ENCODE measurements at places on chromosomes 16 and 17.

- DNase-seq = no peak
Measured at GRCh38 chr17:15896834-15897233, 48.1 kb upstream of the ADORA2B start.

- no peak for DNase-seq
Measured at GRCh38 chr16:85626191-85626981, 13.3 kb downstream of the GSE1 start.

GRCh38 chr17:45230410-45230786, 8.7 kb downstream of the FMNL1 start:
- no peak for DNase-seq

- no peak for DNase-seq
Measured at GRCh38 chr17:9226794-9227135, 205.5 kb downstream of the NTN1 start.

DNA sequence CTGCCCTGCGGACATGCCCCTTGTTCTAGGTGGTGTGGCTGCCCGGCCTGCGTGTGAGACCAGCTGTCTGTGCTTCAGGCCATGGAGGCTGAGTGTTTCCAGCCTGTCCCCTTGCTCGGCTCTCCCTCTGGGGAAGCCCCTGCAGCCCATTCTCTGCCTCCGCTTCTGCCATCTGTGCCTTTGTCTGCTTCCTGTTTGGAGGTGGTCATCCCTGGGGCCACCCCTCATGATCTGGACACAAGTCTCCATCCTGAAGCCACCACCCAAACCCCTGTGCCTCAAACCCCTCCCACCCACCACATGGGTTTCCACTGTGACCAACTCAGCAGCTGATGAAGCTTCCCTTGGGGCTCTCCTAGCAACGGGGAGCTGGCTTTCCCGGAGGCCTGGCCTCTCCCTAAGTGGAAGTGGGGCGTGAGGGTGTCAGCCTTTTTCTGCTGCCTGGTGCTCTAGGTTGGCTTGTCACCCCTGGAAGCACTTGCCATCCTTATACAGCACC, 184.9 kb downstream of the SEC14L1 start:
- peak; percentile 93 for DNase-seq

DNA sequence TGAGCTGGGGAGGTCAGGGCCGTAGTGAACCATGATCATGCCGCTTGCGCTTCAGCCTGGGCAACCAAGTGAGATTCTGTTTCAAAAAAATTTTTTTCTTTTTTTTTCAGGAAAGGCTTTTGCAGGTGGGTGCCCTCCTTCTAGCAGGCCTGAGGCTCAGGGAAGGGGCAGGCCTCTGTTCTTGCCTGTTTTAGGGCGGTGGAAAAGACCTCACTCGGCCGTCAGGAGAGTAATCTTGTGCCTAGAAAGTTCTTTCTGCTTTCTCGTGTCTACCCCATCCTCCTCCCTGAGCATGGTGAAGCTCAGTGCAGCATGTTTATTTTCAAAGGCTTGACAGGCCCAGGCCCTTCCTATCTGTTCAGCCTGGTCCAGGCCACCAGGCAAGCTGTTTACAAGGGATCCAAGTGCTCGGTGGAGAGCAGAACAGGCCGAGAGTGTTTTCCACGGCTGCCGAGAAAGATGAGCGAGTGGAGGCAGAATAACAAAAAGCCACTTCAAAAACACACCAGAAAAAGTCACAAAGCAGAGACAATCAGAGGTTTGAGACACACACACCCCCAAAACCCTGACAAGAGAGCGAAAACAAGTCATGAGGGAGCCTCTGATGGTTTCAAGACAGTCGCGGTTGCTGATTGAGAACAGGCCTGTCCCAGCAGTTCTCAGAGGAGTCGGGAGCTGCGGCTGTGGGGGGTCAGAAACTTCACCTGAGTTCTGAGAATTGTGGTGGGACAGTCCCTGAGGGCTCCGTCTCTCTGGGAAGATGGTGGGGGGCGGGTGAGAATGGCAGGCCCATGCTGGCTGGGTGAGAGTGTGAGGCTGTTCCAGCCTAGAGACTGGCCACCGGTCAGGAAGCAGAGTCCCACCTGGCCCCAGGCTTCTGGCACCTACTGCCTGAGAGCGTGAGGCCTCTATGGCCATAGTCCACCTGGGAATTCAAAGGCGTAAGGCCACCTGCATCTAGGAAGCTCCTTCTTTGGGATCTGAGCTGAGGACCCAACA, 37.5 kb upstream of the CCR7 start:
- no peak for DNase-seq

DNA sequence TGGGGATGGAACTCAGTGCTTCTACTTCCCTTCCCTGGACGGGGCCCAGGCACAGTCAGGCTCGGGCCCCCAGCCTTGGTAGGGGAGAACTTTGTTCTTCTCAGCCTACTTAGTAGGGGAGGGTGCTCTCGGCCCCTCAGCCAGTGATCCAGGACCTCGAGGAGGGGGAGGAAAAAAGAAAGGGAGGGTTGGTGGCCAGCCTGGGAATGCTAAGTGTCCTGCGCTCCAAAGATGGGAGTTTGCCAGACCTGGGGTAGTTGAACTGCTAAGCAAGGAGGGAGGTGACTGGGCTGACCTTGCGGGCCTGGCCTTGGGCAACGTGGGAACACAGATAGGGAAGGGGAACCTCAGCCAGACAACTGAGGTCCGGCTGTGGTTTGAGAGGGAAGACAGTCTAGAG, 12.2 kb downstream of the ADGRG1 start:
- DNase-seq = no peak

- no peak for DNase-seq
Measured at GRCh38 chr16:1789643-1790045, 3.9 kb downstream of the IGFALS start.

- no peak for DNase-seq
Measured at GRCh38 chr16:29756654-29757053, 10.9 kb upstream of the C16orf54 start.

GRCh38 chr16:68400924-68401460, 47.3 kb downstream of the SMPD3 start:
- DNase-seq = no peak

DNA sequence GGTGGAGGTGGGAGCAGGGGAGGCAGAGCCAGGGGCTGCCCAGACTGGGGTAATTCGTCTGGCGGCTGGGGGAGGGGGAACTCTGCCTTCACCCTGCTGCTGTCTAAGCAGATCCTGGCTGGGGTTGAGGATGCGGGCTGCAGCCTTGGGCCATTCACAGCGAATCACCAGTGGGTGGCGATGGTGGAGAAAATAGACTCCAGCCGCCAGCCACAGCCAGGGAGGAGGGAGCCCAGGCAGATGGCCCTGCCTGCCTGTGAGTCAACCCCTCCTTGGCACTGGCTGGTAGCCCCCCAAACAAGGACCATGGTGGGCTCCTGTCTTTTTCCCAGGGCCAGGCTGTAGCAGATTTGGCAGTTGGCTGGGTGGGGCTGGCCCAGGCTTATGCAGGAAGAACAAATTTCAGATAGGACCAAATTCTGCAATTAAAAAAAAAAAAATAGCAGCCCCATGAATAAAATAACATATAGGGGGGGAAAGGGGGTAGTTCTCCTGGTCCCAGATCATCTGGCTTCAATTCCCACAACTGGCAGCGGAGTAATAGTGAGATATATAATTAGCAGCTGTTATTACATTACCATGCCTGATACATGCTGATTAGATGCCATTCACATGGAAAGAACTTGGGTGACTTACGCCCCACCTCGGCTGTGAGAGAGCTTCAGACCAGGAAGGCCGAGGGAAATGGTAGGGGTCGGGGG, 41.5 kb upstream of the CDH5 start:
- DNase-seq = peak; percentile 35
